ENCODE measurements at places on chromosomes 12 and 14.

DNA sequence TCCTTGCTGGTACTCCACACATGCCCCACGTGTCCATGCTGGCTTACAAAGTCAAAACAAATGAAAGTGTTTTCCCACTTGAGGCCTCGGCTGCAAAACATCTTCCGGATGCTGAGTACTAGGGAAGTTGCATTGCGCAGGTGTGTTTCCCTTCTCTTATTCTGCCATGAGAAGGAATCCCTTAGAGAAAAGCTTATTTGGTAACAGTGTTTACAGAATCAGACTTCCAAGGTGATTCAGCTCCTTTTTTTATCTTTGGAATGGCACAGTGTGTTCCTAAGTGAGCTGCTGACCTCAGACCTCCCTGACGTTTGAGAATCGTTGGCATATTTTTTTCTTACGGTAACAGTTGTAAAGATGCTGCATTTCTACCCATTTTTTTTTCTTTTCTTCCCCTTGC lies 211.3 kb downstream of the ESR2 start:
- no peak for DNase-seq

- DNase-seq = no peak
Measured at GRCh38 chr12:13094367-13094766, 9.1 kb downstream of the GSG1 start.

DNA sequence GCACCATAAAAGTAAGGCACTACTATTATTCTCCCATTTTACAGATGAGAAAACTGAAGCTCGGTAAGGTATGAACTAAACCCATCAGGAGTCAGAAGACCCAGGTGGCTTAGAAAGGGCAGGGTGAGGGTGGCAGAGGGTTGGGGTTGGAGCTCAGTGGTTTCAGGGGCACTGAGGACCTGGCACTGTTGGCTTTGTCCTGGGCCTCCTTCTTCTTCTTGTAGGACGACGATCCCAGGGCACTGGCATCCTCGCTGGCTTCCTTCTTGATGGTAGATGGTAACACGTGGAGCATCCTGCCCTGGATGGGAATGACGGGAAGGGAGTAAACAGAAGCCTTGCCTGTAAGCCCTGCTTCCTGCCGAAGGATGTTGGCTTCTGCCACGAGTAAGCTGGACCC lies 19.9 kb downstream of the RBM19 start:
- DNase-seq = no peak

DNA sequence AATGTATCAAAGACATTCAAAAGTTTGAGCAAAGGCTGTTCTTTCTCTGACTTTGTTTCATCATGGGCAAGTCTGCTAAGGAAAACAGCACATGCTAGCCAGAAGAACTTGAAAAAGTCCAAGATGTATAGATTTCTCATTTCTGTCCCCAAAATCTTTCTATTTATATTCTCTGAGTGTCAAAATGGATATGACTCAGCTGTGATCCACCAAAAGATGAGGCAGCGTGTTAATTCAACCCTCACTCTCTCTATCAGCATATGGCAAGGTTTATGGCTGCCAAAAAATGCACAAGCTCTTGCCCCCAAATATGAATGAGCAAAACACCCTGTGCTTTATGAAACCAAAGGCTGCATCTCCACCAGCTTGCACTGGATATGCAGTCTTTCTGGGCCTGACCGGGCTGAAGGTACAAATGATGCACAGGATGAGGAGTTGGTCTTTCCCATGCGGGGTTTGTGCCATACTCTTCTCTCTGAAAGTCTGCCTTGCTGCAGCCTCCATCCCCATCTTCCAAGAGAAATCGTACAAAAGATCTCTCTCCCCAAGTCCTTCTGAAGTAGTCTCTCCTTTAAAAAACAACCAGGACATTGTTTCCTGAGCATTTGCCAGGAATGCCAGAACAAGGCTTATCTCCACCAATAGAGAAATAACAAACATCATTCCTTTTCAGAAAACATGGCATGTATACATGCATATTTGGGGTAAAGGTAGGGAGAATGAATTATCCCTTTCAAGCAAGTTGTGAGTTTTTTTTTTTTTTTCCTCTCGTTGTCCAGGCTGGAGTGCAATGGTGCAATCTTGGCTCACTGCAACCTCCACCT lies 203.4 kb downstream of the TMX1 start:
- DNase-seq = no peak

GRCh38 chr14:38336298-38336697 lies 80.4 kb upstream of the CLEC14A start:
- DNase-seq = no peak

DNA sequence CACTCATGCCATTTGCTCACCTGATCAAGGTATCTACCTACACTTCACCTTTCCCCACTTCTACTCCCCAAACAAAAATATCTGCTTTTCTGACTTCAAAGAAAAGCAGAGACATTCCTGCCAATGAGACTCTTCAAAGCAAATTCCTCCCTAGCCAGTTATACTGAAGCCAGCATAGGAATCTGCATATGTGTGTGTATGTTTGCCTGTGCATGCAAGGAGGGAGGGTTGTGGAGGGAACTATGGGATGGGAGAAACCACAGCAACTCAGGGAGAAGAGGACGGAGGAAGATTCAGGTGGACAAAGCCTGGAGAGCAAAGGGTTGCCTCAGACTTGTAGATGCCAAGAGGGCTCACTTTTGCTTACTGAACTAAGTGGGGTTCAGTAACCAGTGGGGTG lies 26.4 kb upstream of the VDR start:
- no peak for DNase-seq

GRCh38 chr12:63150713-63151622 lies at the start of gene AVPR1A:
Gene AVPR1A (minus strand): TSS chr12:63151201. CDS start chr12:63150836, 365 bp downstream.
- DNase-seq = no peak

DNA sequence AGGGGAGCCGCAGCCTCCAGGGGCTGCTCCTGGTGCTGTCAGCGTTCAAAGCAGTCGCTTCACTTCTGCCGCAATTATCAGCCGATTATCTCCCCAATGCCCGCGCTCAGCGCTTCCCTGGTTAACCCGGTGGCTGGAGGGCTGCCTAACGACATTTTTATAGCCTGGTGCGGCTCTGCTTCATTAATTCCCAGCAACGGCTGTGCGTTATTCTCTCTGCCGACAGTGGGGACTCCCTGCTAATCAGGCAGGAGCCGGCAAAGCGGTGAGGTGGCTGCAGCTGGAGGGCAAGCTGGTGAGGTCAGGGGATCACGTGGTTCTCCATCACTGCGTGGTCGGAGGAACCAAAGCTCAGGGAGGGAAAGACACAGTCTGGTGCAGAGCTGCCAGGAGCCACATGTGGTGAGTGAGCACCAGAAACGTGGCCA lies 62.9 kb downstream of the GLRX5 start:
- DNase-seq = no peak

- DNase-seq = no peak
Measured at GRCh38 chr12:12954878-12955625, 3.1 kb upstream of the GPRC5D start.

GRCh38 chr12:68374307-68374982 lies 42.3 kb upstream of the MDM1 start:
- no peak for DNase-seq

- no peak for DNase-seq
Measured at GRCh38 chr12:40034712-40035111, 71.2 kb downstream of the SLC2A13 start.

- DNase-seq = no peak
Measured at GRCh38 chr14:80615831-80616230, 325.7 kb downstream of the CEP128 start.

DNA sequence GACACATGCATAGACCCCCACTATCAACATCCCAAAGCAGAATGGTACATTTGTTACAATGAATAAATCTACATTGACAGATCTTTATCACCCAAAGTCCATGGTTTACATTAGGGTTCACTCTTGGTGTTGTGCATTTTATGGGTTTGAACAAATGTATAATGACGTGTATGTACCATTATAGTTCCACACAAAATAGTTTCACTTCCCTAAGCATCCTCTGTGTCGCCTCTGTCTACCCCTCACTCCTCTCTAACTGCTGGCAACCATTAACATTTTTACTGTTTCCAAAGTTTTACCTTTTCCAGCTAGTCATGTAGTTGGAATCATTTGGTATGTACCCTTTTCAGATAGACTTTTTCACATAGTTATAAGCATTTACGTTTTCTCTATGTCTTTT lies 69.5 kb upstream of the LMO3 start:
- no peak for DNase-seq

DNA sequence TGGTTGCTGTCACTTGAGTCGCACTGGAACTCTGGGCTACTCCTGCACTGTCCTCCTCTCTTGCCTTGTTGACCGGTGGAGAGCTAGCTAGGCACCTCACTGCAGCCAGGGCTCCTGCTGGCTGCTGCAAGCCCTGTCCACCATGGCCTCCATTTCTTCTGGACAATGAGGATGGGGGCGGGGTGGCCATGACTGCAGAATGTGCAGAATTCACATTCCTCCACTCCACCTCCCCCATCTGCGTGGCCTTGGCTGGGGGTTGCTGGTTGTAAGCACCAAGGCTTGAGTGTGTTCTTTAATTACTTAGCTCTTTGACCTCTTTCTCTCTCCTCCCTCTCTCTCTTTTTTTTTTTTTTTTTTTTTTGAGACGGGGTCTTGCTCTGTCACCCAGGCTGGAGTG lies 248.5 kb downstream of the PCNX1 start:
- no peak for DNase-seq

GRCh38 chr14:81221579-81222102 lies 882 bp upstream of the GTF2A1 start:
- DNase-seq = no peak

- no peak for DNase-seq
Measured at GRCh38 chr12:31300783-31301182, 25.2 kb downstream of the SINHCAF start.

DNA sequence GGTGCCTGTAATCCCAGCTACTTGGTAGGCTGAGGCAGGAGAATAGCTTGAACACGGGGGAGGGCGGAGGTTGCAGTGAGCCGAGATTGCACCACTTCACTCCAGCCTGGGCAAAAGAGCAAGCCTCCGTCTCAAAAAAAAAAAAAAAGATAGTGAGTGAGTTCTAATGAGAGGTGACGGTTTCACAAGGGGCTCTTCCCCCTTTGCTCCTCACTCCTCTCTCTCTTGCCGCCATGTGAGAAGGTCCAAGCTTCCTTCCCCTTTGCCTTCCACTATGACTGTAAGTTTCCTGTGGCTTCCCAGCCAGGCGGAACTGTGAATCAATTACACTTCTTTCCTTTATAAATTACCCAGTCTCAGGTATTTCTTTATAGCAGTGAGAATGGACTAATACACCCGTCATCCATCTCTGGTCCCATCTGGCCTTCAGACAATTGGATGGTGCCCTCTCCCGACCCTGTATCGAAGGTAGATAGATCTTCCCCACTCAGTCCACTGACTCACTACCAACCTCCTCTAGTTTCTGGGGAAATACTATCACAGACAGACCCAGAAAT lies 27.0 kb upstream of the RCOR1 start:
- no peak for DNase-seq

- no peak for DNase-seq
Measured at GRCh38 chr12:78183824-78184223, 353.1 kb downstream of the NAV3 start.

DNA sequence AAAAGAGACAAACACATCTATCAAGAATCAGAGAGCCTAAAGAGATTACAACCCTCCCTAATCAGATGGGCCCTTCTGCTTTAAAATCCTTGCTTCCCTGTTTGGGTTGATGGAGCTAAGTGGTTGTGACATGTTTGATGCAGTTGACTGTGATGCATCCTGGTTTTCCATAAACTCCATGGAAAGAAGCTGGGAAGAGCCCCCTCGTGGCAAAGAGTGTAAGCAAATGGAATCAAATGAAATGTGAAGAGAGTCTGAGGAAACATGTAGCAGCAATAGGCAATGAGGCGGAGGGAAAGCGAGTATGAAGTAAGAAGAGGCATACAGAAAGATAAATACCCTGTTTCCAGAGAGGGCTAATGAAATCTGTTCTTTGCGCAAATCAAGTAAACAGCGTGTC lies 70.4 kb upstream of the SLCO1C1 start:
- no peak for DNase-seq

DNA sequence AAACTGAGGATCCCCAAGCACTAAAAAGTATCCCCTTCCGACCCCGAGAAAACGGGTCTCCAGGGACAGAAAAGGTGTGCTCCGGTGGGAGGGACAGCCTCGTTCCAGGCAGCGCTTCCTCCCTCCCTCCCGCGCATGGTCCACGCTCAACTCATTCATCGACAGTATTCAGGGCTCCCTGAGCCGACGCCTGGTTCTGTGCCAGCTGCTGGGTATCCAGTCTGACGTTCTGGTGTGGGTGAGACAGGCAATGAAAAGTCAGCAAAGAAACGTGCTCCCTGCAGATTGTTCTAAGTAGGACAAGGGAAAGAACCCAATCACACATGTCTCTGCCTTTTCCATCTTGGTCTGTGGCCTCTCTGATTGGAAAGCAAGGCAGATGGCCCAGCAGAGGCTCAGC lies 19.6 kb upstream of the SMOC1 start:
- DNase-seq = no peak

- no peak for DNase-seq
Measured at GRCh38 chr14:64725261-64725815, 21.1 kb downstream of the PLEKHG3 start.

DNA sequence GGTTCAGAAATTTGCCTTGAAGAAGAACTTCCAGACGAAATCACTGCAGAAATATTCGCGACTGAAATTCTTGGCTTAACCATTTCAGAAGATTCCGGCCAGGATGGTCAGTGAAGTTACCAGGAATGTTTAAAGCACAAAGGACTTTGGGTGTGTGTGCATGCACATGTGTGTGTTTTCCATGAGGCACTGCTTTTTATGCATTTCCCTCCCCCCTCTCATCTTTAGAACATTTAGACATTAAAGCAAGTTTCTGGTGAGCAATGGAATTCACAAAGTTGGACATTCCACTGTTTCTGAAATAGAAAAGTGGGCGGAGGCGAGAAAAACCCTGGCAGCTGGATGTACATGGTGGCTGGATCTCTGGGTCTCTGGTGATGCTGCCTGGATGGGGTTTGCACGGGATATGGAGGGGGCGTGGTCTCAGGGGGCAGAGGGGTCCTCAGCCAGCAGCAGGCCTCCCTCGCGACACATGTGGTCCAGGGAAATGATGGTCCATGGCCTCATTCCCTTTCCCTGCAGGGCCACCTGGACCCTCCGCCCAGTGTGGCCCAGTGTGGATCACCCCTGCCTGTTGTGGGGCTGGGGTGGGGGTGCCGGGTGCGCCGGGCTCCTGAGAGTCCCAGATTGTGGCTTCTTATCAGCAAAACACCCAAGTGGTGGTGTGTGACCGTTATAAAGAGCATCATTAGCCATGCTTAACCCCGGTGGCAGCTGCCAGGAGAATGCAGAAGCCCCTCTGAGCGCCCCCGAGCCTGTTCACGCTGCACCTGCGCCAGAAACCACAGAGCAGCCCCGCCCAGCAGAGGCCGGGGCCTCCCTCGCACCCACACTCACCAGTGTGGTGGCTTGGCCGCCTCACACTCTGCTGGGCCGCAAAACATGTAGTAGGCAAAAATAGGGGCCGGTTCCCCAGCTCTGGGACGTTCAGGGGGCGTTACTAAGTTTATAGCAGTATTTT lies 17.8 kb upstream of the BCL7A start:
- DNase-seq = no peak

- DNase-seq = no peak
Measured at GRCh38 chr12:63777340-63777739, 2.4 kb upstream of the RXYLT1 start.

DNA sequence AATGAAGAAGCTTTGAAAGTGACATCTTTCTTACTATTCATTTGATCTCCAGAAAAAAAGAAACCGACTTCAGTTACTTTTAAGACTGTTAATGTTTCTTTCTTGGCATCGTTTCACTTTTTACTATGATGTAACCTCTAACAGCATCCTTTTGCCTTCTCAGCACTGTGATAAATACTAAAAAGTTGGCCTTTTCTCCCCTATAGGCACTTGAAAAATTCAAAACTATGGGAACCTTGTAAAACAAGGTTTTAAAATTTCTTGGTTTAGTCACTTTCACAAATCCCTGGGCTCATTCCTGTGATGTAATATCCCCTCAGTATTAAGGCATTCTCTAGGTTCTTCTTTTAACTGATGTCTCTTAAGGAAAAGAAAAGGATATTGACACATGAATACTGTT lies 281.8 kb downstream of the EGLN3 start:
- no peak for DNase-seq
